NCI-H460 (cell line): ENCODE measurements at places on chromosomes 5 and 9. TPM values are rescaled to one million over a fixed set of nuclear protein-coding genes. Genes with fewer than 3 reads are reported as not detected.

PDCD1LG2 gene
- total RNA-seq: 7.0 and 9.8 TPM in 2 replicates

DNA sequence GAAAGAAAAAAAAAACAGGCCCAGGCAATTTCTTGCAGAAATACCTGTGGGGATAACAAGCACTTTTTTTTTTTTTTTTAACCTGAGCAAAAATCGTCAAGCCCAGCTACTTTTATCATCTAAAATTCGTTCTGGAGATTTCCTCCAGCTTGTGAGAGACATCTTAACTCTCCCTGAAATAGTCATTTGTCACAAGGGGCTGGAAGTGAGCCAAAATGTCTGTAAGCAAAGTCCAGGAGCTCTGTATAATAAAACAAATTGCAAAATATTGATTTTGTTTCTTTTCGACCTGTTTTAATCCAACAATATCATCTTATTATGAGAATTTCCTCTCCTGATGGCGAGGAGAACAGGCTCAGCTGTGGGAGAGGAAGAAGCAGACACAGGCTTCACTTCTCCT lies 168.4 kb downstream of the TTLL11 start:
- no peak for DNase-seq

- no peak for DNase-seq
Observed at GRCh38 chr5:122507581-122507980, 195.5 kb downstream of the SNCAIP start.

DNA sequence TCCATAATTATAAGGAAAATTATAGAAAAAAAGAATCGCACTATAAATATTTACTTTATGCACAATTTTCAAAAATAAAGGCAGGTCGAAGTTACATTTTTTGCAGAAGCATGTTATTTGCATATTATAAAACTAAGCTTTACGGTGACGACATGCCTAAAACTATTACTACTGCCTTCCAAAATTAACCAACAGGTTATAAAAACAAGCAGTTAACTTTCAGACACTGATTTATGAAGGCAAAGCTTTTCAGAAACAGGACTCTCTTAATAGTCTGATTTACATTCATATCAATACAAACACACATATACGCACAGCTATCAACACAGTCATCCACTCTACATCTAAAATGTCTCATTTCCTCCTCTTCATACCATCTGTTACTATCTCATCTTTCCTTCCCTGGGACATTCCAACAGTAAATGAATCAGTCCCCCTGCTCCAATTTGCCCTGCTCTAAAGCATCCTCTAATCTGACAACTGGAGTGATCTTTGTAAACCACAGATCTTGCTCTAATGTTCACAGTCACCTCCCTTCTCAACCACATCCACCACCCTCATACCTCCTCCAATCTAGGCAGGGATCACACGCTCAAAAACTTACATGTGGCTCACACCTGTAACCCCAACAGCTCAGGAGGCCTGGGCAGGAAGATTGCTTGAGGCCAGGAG lies 21.6 kb downstream of the FBXW11 start:
- DNase-seq: no peak

DNA sequence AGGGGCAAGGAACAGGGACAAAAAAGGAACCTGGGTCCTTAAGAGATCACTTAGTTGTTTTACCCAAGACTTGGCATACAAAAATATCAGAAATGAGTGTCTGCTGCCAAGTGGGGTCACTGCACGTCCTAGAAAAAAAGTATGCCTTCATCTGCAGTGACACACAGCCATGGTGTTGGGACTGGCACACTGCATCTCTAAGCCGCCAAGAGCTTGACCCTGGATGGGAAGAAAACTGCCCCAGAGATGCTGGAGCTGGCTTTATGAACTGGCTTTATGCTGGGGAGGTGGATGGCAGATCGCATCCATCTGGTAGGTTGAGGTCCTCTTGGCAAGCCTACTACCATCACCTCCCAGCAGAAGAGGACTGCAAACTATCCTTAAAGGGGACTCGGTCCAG lies 51.7 kb downstream of the IRF1 start:
- DNase-seq: no peak

WDR38 gene
- total RNA-seq: not detected in 2 replicates

- DNase-seq: no peak
Observed at GRCh38 chr9:89022001-89022759, 30.9 kb downstream of the S1PR3 start.

RAI14 gene
- total RNA-seq: 13.1 and 15.9 TPM in 2 replicates

DNA sequence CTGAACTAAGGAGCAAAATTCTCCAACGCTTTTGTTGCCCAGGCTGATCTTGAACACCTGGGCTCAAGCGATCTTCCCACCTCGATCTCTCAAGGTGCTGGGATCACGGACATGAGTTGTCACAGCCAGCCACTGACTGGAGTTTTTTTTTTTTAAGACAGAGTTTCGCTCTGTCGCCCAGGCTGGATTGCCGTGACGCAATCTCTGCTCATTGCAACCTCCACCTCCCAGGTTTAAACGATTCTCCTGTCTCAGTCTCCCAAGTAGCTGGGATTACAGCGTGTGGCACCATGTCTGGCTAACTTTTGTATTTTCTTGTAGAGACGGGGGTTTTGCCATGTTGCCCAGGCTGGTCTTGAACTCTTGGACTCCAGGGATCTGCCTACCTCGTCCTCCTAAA lies 58.2 kb downstream of the EHMT1 start:
- no peak for DNase-seq

DNA sequence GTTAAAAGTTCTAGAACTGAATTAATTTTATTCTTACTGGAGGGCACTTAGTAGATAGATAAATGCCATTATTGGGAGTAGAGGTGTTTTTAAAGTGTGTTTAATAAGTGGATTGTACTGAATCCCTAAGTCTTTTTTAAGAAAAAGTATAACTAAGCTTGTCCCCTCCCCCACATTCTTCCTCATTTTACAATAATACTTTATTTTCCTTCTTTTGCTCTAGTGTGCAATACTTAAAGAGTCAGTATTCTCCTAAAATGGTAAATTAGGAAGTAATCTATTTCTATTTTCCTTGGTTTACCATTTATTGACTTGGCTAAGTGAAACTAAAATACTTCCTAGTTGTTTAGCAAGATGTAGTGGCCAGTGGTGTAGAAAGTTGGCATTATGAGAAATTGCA lies 11.6 kb downstream of the UBLCP1 start:
- no peak for DNase-seq

SPATA9 gene
- total RNA-seq: 0.42 and 0.49 TPM in 2 replicates

DNA sequence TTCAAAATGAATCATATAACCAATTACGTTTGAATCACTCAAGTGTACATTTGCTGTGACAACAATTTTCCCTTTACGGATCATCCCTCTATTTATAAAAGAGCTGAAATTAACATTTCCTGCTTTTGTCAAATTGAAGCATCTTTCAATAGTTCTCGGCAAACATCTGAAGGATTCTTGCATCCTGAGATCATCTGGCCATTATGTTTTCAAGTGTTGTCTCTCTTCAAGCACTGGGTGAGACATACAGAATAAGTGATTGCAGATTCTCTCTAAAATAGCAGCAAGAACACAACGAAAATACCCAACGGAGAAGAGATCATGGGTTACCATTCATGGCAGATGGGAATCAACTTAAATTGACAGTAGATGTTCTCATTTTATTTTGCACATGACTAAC lies 283.4 kb upstream of the GRAMD2B start:
- no peak for DNase-seq

DNA sequence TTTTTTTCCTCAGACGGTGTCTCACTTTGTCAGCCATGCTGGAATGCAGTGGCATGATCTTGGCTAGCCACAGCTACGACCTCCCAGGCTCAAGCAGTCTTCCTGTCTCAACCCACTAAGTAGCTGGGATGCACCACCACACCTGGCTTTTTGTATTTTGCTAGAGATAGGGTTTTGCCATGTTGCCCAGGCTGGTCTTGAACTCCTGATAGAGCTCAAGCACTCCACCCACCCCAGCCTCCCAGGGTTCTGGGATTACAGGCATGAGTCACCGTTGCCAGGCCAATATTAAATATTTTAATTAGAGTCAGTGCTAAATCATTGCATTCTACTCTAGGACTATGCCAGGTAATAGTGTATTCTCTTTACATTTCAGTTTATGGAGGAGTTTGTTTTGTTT lies 41.5 kb downstream of the UBE2R2 start:
- no peak for DNase-seq

- no peak for DNase-seq
Observed at GRCh38 chr9:105027084-105027483, 99.1 kb upstream of the ABCA1 start.

LOX gene
- total RNA-seq: 0.29 and 0.30 TPM in 2 replicates

BNC2 gene
- total RNA-seq: 5.7 and 5.8 TPM in 2 replicates
